IMR-90 (cell line): ENCODE measurements at places on chromosomes 4 and X.
A peak's percentile ranks its signal among the peaks of the same experiment; 100 is the strongest.

DNA sequence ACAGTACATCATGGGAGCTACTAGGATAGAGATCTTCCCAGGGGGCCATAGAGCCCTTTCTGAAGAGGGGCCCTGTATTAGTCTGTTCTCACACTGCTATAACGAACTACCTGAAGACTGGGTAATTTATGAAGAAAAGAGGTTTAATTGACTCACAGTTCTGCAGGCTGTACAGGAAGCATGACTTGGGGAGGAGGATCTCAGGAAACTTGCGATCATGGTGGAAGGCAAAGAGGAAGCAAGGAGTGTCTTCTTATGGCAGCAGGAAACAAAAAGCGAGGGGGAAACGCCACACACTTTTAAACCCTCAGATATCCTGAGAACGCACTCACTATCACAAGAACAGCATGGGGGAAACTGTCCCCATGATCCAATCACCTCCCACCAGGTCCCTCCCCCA is 4.2 kb upstream of the SLC9A6 start:
- no peak for DNase-seq

DNA sequence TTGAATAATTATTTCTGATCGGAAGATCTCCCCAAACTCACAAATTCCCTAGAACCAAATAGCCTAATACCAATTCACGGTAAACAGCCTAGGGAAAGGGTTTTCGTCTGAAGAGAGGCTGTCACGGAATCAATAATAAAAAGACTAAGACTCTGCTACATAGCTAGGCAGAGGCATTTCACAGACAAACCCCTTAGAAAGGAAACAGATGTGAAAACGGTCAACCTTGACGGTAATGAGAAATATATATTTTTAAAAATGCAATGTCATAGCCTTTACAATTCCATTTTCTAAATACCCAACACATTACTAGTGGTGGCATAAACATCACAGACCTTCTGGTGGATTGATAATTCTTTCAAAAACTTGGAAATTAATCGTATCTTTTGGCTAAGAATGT is 28.4 kb downstream of the PROM1 start:
- no peak for DNase-seq

- no peak for DNase-seq
These were observed 346.8 kb upstream of the TECRL start for GRCh38 chr4:64756016-64756415.

GRCh38 chr4:147786031-147786430 is 54.1 kb downstream of the ARHGAP10 start:
- DNase-seq, result no peak

DNA sequence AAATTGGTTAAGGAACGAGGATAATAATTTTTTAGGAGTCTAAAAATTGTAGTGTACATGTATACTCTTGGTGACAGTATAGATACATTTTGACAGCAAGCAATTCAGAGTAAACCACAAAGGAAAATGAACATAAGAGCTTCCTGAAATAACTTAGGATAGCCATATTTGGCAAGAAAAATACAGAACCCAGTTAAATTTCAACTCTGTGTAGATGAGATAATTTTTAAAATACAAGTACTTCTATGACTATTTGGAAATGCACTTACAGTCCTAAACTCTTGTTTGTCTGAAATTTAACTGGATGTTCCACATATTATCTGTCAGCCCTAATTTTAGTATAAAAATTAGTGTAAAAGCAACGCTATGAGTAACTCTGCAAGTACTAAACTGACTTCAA is 124.4 kb upstream of the PCDH18 start:
- DNase-seq, result no peak

DNA sequence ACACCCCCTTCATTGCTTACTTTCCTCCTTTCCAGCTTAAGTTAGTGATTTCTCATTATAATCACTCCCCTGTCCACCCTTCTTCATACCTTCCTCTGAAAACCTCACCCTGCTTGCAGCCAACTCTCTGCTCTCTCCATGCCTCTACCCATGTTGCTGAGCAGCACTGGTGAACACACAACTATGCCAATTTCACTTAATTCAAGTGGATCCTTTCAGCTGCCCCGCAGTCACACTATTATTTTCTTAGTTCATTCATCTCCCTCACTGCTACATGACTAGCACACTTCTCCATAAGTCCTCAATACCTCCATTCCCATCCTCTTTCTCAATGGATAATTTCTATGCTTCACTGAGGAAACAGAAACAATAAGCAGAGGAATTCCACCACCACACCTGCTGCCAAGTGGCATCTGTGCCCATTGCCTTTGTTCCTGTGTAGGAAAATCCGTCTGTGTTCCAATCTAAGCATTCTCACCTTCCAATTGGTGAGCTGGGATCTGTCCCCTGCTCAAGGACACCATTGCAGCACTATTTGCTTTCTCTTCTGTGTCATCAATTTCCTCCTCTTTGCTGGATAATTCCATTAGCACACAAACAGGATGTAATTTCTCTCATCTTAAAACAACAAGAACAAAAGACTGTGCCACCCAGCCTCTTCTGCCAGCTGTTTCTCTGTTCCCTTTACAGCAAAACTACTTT is 25.2 kb upstream of the PRSS48 start:
- DNase-seq, result no peak

DNA sequence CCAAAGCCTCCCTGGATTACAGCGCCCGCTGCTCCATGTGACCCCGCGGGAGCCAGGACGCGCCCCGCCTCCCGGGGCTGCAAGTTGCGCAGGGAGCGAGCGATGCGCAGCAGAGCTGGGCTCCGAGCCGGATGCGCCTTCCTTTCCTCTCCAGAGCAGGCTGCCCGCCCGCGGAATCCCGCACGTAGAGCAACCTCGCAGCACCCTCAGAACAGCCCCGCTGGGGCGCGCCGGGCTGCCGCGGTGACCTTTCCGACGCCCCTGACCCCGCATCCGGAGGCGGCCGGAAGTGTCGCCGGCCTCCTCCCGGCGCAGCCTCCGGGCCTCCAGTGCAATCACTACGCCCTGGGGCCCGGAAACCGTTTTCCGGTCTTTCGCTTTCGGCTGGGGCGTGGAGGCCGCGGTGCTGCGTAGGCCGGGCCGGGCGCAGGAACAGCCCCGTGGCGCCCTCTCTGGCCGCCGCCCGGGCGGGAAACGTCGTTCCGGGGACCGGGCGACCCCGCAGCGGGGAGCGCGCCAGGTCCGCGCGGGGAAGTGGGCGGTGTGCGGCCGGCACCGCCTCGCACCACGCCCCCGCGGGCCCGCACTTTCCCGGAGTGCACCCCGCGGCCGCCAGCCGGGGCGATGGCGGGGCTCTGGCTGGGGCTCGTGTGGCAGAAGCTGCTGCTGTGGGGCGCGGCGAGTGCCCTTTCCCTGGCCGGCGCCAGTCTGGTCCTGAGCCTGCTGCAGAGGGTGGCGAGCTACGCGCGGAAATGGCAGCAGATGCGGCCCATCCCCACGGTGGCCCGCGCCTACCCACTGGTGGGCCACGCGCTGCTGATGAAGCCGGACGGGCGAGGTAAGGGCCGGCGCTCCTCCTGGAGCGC is at the start of gene CYP4V2:
Gene CYP4V2 (plus strand): TSS at position 368 of the 866 bp plus-strand sequence. CDS start 257 bp downstream, at position 625.
- peak; percentile 72 for DNase-seq

DNA sequence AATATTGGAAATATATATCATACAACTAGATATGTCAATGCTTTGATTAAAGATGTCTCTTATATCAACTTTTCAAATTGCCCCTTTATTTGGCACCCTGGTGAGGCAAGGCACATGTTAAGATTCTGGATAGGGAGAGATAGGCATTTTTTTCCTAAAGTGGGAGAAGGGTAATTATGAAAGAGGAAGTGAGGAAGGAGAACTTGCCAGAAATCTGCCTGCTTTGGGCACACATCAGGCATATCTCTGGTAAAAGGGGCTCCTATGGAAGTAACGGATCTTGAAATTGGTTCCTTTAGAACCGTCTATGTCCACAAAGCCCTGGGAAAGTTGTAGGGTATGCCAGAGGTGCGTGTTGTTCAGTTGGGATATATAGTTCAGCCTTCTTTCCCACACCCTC is 5.7 kb downstream of the IL15 start:
- no peak for DNase-seq

- DNase-seq, result no peak
These were observed 55.3 kb downstream of the MANBA start for GRCh38 chr4:102705391-102705935.
